H54 (cell line): ENCODE measurements at places on chromosomes 13 and 19.
A peak's percentile ranks its signal among the peaks of the same experiment; 100 is the strongest.

DNA sequence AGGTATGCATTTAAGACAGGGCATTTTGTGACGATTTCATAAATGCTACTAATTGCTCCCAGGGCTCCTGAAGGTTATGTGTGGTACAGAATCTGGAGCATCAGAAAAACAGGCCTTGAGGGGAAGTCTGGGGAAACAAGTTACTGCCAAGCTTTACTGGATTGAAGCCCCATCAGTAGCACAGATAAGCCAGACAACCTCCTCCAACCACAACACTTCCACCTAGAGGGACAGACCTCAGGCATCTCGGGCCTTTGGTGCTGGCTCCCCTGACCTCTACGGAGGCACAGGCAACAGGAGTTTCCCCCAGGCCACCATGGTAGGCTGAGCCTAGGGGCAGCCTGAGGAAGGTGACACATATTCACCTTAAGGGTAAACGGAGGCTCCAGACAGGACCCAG lies 54.1 kb downstream of the ABCC4 start:
- DNase-seq: no peak

DNA sequence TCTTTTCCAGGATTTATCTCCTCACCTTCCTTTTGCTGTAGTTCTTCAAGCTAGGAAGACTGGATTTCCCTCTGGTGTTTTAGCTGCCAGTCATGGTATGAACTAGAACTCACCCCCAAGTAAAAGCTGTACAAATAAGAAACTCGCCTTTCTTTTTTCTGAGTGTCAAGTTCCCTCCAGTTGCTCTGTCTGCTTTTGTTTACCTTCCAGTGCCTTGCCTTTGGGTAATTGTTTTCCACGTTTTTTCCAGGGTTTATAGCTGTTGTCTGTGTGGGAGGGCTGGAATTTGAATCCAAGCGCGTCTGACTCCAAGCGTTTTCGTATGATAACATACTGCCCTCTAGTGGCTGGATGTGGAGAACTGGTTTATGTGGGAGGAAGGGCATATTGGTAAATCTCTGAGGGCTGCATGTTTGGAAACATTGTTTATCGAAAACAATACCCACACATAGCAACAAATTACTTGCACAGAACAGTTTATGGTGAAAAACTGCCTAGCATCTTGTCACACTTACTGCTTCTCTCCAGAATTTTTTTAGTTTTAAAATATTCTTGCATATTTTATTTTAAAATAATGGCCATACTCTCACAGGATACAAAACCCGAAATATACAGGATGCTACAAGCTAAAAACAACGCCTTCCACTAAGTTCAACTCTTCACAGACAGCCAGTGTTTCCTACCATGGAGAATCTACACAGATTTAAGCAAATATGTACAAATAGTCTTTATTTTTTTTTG lies 19.2 kb downstream of the RCN3 start:
- peak; percentile 86 for DNase-seq

DNA sequence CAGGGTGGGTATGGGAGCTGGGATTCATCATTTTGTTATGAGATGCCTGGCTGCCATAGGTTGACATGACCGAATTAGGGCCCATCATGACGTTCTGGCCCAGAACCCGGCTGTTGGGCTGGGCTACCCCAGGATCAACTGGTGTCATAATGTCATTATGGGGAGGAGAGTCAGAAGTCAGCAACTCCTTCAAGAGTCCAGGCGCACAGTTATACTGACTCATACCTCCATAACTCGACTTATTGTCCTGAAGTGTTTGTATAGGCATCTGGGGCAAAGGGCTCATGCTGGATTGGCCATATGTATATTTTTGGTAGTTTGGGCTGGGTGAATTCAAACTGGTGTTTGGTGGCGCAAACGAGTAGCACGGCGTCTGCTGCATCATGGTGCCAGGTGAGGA lies 106.5 kb downstream of the FOXO1 start:
- no peak for DNase-seq

- no peak for DNase-seq
Measured at GRCh38 chr13:32695602-32696250, 109.5 kb downstream of the PDS5B start.

DNA sequence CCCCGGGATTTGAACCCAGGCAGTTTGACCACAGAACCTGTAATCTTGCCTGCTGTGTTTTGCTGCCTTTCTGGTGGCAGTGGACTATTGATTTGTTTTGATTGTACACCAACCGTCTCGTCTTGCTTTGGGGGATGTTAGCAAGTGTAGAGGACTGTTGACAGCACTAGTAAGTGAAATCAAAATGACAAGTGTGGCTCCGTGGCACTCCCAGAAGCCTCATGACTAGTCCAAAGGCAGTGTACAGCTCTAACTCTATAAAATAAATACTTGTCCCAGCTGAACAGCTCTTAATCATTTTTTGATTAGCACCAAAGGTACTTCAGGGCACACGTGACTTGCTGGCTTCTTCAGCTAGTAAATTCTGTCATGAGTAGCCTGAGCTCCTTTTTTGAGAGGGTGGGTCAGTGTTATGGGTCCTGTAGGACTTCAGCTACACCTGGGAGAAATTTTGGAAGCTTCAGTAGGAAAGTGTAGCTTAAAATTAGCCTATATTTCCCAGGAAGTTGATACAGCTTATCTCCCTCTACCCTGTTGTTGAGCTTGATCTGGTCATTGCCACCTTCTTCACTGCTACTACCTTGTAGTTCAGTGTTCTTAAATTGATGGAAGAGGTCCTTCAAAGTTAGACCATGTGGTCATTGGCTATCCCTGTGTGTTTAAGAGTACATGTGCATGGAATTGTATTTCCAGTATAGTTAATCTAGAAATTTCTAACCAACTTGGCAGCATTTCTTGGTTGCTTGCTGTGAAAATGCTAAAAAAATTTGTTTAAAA lies 15.1 kb downstream of the TM9SF2 start:
- DNase-seq: no peak

DNA sequence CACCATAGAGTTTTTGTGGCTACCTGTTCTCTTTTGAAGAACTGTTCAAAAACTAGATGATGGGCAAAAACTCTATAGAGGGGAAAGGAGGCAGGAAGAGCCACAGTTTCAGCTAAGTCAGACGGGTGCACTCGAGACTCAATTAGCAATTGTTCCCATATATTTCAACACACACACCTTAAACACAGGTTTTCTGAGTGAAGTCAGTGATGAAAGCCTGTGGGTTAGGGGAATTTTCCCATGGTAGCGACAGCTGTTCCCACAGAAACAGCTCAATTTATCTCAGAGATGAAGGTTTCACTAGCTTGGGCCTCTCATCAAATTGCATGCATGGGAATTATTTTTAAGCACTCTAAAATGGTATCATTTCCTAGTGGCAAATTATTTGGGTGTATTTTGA lies 143.4 kb downstream of the ZIC5 start:
- DNase-seq: no peak

GRCh38 chr13:23876265-23876664 lies 12.9 kb downstream of the MIPEP start:
- no peak for DNase-seq

DNA sequence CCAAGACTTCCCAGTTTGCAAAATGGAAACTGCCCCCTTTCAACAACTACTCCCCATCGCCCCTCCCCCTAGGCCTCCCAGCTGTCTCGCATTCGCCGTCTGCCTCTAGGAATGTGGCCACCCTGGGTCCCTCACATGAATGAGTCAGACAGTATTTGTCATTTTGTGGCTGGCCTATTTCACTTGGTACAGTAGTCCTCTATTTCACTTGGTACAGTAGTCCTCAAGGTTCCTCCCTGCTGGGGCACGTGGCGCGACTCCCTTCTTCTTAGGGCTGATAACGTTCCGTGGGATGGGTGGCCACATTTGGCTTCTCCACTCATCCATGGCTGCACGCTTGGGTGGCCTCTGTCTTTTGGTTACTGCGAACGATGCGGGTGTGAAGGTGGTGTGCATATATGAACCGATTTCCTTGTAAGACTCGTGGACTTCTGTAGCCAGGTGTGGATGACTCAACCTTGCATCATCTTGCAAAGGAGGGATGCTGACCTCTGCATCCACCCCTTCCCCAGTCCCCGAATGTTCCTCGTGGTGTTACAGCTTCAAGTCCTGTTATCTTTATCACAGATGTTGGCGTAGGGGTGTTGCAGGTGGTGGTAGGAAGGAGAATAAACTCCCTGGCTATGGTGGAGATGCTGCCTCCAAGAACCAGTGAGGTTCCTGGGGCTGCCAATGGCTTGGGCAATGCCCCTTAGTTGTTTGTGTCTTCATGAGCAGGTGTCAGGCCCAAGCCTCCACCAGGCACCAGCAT lies 112.1 kb upstream of the SOX1 start:
- DNase-seq: no peak

DNA sequence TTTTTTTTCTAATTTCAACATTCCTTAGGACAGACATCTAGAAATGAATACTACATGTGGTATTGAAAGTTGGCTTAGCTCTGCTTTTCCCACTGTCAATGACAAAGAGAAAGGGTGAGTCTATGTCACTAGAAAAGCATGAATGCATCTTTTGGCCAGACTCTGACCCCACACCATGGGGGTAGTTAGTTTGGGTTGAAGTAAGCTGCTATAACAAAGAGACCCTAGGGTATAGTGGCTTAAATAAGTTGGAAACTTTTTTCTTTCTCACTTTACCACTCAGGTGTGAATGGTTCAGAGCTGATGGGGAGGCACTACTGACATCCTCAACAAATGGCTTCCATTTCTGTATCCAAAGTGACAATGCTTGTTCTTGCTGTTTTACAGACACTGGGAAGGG lies 161.5 kb downstream of the DLEU7 start:
- no peak for DNase-seq

DNA sequence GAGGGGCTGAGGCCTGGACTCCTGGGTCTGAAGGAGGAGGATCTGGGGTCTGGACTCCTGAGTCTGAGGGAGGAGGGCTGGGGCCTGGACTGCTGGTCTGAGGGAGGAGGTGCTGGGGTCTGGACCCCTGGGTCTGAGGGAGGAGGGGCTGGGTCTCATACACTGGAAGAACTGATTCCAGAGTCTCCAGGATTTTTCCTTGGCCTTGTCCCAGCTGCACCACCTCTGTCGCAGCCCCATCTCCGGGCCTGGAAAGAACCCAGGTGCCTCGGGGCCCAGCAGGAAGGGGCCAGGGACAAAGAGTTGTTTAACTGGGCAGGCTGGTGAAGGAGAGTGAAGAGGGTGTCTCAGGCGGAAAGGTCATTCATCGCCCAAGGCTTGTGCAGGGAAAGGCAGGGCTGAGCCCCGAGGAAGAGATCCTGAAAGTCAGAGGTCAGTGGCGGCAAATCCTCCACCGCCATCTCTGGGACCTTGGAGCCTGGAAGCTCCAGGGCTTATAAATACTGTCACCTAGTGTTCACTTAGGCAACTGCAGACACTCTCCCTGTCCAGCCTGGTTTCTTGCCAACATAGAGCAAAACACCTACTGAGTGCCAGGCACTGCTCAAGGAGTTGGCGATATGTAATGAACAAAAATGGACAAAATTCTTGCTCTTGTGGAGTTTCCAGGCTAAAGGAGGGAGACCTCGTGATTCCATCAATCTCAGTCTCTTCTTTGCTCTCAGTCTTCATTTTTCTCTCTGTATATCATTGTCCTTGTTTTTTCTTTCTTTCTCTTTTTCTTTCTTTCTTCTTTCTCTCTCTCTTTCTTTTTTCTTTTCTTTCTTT lies 4.4 kb upstream of the KCNN4 start:
- DNase-seq: peak; percentile 79

GRCh38 chr13:93309886-93310523 lies 83.4 kb downstream of the GPC6 start:
- no peak for DNase-seq

- no peak for DNase-seq
Measured at GRCh38 chr19:5595129-5595528, 27.4 kb upstream of the TINCR start.

GRCh38 chr19:56400485-56400884 lies 3.6 kb upstream of the ZNF583 start:
- DNase-seq: no peak

DNA sequence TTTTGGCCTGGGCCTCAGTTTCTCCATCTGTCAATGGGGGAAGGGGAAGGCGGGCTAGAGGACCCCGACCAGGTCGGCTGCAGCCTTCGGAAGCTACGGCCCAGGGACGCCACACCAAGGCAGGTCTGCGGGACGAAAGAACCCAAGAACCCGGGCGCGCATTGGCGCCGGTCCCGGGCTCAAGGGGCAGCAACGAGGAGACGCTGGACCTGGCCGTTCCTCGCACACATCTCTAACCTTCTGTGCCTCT lies 739 bp upstream of the ILF3 start:
- DNase-seq: no peak

DNA sequence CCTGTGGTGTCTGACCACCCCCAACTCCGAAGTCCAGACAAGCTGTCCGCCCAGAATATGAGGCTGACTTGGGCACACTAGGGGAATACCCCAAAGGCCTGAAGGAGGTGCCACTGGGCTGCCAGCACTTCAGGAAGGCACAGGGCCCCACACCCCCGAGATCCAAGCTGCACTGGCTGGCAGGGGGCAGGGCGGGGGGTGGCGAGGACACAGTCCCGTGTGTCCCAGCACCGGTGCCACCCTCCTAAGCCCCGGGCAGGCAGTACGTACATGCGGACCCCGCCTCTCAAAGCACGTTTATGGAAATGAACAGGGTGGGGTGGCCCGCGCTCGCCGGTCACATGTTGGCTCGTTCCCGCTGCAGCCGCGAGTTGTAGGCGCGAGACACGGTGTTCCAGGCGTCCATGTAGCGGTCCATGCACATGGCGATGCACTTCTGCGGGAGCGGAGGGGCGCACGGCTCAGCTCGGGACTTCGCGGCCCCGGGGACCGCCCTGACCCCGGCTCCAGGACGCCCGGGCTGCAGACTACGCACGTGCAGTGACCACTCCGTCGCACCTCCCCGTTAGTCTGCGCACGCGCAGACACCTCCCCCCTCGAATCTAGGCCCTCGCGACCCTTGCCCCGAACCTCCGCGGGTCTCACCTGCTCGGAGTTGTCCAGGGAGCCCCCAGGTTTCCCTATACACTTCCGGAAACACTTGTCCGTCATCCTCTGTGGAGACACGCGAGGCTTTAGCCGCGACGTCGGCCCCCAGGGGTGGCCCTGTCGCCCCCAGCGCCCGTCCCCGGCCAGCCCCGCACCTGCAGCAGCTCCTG lies 566 bp downstream of the TIMM13 start:
- peak; percentile 82 for DNase-seq

DNA sequence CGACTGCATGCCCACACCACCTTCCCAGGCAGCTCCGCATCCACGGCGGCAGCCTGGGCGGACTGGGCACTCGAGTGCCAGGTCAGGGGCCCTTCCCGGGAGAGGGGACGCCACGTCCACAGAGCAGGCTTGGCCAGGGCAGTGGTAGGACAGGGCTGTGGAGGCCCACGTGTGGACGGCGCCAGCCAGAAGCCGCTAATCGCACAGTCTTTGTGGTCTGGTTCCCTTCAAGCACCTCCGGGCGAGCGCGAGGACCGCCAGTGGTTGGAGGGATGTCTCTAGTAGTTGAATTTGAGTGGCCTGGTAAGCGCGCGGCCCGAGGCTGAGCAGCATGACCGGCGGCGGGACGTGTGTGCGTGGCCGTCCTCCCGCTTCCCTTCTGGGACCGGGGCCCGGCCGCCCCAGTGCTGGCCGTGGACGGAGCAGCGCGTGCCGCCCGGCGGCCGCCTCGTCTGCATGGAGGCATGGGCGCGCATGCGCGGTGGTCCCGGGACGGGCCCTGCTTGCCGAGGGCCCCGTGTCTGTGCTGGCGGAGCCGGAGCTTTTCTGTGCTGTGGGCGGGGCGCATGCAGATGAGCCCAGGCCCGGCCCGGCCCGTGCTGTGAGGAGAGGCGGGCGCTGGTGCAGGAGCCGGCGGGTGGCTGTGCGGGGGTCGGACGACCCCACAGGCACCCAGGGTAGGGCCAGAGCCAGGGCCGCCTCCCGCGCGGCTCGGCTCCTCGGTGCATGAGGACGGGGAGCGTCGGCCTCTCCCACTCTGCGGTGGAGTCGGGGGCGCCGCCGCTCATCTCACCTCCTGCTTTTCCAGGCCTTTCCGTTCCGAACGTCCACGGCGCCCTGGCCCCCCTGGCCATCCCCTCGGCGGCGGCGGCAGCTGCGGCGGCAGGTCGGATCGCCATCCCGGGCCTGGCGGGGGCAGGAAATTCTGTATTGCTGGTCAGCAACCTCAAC lies 8.6 kb downstream of the PTBP1 start:
- no peak for DNase-seq
